Brain (organoid and tissue), 16 donors: ENCODE measurements at places on chromosomes 5 and 9.

GRCh38 chr5:148620091-148620490, 34.2 kb downstream of the HTR4 start:
- DNase-seq = peak; percentile 4

GRCh38 chr9:123168586-123168985, 99.8 kb downstream of the STRBP start:
- DNase-seq = no peak

GRCh38 chr9:98219794-98220370, 27.4 kb upstream of the CORO2A start:
- DNase-seq = no peak

DNA sequence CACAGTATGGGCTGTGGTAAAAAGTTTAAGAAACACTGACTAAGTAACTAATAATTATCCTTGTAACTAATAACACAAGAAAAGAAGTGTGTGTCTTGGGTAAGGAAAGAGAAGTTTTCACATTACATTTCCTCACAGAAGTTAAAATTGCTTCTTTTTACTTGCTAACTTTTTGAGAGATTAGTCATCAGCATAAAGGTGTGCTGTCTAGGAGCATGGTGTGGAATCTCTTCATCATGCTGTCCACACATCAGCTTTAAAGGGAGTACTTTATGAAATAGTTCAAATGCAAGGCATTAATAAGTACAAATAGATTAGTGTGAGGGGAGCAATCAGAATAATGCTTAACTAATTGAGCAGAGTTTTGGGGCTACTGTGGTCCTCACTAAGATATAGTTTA, 29.8 kb downstream of the WDR36 start:
- DNase-seq = no peak

DNA sequence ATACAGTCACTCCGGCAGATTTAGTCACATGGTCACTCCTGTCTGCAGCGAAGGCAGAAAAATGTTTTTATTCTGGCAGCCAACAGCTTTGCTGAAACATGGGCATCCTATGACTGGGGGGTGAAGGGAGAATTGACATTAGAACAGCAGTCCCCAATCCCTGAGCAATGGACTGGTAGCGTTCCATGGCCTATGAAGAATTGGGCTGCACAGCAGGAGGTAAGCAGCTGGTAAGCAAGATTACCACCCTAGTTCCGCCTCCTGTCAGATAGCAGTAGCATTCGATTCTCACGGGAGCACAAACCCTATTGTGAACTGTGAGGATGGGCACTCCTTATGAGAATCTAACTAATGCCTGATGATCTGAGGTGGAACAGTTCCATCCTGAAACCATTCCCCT, 93.1 kb upstream of the FTMT start:
- DNase-seq = no peak
